Activated naive CD8-positive, alpha-beta T cell treated with anti-CD3 and anti-CD28 coated beads, Interleukin-2, amount 50 U/mL, for 24 hours (primary cell): ENCODE measurements at places on chromosomes 4 and X.

DNA sequence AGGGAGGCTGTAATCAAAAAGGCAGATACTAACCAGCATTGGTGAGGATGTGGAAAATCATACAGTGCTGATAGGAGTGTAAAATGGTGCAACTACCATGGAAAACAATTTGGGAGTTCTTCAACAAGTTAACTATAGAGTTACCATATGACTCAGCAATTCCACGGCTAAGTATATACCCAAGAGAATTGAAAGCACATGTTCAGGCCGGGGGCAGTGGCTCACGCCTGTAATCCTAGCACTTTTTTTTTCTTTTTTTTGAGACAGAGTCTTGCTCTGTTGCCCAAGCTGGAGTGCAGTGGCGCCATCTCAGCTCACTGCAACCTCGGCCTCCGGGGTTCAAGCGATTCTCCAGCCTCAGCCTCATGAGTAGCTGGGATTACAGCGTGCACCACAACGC is 15.0 kb upstream of the CD99L2 start:
- no peak for DNase-seq
- no peaks in the 10 kb centered on the region for H3K27me3 ChIP-seq
- no peak overlapping the region for H3K4me3 ChIP-seq

GRCh38 chrX:136251041-136251991 is at the start of gene MAP7D3:
MAP7D3 (minus strand) TSS chrX:136251400; CDS start chrX:136251358, 42 bp downstream.
- peak within 1 kb of the TSS; percentile 82 for H3K4me3 ChIP-seq
- DNase-seq, result peak; percentile 61
- H3K36me3 ChIP-seq, result peaks cover 2% of the 10 kb centered on the region
- peak within 1 kb of the TSS; percentile 73 for H3K27ac ChIP-seq
- H3K4me1 ChIP-seq, result peaks cover 12% of the 10 kb centered on the region

GRCh38 chr4:1721003-1721665 is at the start of the genes TACC3 and TMEM129:
TACC3 (plus strand) TSS chr4:1721521; CDS start chr4:1723422, 1,901 bp downstream.
TMEM129 (minus strand) TSS chr4:1721323; CDS start chr4:1720837, 486 bp downstream.
- H3K4me3 ChIP-seq, result peak within 1 kb of the TSS; percentile 98
- peak within 1 kb of the TSS; percentile 95 for H3K27ac ChIP-seq
- peaks cover 35% of the 10 kb centered on the region for H3K36me3 ChIP-seq
- peak; percentile 93 for DNase-seq
- no peaks in the 10 kb centered on the region for H3K27me3 ChIP-seq
- H3K4me1 ChIP-seq, result peaks cover 52% of the 10 kb centered on the region

DNA sequence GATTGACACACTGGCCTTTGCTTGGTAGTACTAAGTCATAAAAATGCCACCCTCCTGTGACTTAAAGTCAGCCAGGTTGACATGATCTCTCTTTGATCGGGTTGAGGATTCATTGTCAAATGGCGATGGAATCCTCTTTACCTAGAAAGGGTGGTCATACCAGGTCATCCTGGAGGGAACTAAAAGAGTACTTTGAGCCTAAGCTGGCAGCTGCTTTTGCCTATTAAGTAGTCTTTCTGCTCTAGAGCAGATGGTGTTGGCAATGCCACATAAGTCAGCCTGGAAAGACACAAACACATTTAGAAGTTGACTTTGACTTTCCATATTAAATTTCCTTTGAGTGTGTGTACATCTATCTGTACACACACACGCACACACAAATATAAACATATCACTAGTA is 39.2 kb upstream of the C4orf54 start:
- no peak overlapping the region for H3K27ac ChIP-seq
- H3K4me1 ChIP-seq, result no peaks in the 10 kb centered on the region
- H3K36me3 ChIP-seq, result no peaks in the 10 kb centered on the region
- no peak for DNase-seq
- no peak overlapping the region for H3K4me3 ChIP-seq
- peaks cover 19% of the 10 kb centered on the region for H3K27me3 ChIP-seq

- no peak for DNase-seq
- no peak overlapping the region for H3K4me3 ChIP-seq
- H3K4me1 ChIP-seq, result peaks cover 10% of the 10 kb centered on the region
- no peak overlapping the region for H3K27ac ChIP-seq
- H3K36me3 ChIP-seq, result no peaks in the 10 kb centered on the region
These were observed 121.7 kb downstream of the RBM47 start for GRCh38 chr4:40507977-40508376.

DNA sequence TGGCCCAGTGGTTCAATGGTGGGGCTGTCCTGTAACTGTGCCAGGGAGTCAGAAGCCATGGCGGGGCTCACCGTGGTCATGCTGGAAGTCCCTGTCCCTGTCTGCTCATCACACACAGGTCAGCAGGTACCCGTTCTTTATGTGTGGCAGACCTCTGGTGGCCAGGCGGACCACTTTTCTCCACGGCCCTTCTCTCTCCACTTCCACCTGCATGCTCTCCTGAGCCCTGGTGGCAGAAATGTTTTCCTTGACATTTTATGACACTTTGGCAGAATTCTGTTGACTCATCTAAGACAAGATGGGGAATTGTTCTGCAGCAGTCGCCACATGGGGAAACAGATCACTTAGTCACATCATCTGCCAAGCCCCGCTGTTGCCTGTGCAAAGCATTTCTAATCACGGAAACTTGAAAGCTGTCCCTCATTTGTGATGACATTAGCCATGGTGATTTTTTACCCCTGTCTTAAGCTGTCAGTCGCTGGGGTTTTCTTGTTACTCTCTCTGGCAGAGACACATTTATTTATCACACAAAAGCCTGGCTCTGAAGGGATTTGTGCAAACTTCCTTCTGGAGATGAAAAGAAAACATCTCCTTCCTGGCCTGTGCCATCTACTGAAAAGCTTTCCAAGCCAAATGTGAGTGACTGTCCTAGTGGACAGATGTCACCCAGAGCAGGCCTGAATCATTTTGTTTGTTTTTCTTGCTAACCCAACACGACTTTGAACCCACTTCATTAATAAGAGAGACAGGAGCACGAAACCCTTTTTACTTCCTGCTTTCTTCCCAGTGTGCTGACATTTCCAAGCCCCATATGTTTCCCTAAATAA is 38.8 kb upstream of the STIM2 start:
- H3K27me3 ChIP-seq, result no peaks in the 10 kb centered on the region
- no peak for DNase-seq
- H3K27ac ChIP-seq, result no peak overlapping the region
- H3K4me1 ChIP-seq, result peaks cover 38% of the 10 kb centered on the region
- peaks cover 7% of the 10 kb centered on the region for H3K36me3 ChIP-seq
- H3K4me3 ChIP-seq, result no peak overlapping the region

GRCh38 chrX:129945131-129945530 is 37.3 kb upstream of the BCORL1 start:
- H3K4me1 ChIP-seq, result no peaks in the 10 kb centered on the region
- no peak for DNase-seq
- H3K27me3 ChIP-seq, result no peaks in the 10 kb centered on the region
- H3K4me3 ChIP-seq, result no peak overlapping the region
- no peaks in the 10 kb centered on the region for H3K36me3 ChIP-seq

DNA sequence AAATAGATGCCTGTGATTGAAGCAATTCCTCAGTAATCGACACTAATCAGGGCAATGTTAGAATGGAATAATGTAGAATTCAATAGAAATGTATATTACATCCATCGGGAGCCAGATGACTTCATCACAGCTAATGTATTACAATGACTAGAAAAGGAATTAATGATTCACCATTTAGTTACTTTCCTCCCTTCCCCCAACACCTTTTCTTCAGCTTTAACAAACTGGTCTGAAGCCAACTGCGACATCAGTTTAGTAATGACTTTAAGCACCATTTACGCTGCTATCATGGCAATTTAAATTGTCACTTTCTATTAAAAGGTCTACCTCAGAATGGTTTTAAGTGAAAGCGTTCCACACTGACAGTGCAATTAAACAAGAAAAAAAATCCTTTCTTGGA is 45.1 kb downstream of the SUPT20HL2 start:
- H3K27ac ChIP-seq, result no peak overlapping the region
- H3K27me3 ChIP-seq, result peaks cover 7% of the 10 kb centered on the region
- peaks cover 2% of the 10 kb centered on the region for H3K36me3 ChIP-seq
- DNase-seq, result no peak
- no peak overlapping the region for H3K4me3 ChIP-seq

- H3K36me3 ChIP-seq, result no peaks in the 10 kb centered on the region
- H3K4me1 ChIP-seq, result no peaks in the 10 kb centered on the region
- H3K27me3 ChIP-seq, result no peaks in the 10 kb centered on the region
These were observed 1207.4 kb downstream of the ADGRL3 start for GRCh38 chr4:62407534-62407933.

GRCh38 chr4:157423526-157424020 is 203.0 kb downstream of the GRIA2 start:
- no peak for DNase-seq
- no peak overlapping the region for H3K27ac ChIP-seq
- no peaks in the 10 kb centered on the region for H3K27me3 ChIP-seq
- no peak overlapping the region for H3K4me3 ChIP-seq

GRCh38 chrX:16839852-16840460 is 30.2 kb downstream of the RBBP7 start:
- no peak for DNase-seq
- H3K27me3 ChIP-seq, result no peaks in the 10 kb centered on the region
- no peak overlapping the region for H3K27ac ChIP-seq
- H3K4me1 ChIP-seq, result peaks cover 13% of the 10 kb centered on the region

DNA sequence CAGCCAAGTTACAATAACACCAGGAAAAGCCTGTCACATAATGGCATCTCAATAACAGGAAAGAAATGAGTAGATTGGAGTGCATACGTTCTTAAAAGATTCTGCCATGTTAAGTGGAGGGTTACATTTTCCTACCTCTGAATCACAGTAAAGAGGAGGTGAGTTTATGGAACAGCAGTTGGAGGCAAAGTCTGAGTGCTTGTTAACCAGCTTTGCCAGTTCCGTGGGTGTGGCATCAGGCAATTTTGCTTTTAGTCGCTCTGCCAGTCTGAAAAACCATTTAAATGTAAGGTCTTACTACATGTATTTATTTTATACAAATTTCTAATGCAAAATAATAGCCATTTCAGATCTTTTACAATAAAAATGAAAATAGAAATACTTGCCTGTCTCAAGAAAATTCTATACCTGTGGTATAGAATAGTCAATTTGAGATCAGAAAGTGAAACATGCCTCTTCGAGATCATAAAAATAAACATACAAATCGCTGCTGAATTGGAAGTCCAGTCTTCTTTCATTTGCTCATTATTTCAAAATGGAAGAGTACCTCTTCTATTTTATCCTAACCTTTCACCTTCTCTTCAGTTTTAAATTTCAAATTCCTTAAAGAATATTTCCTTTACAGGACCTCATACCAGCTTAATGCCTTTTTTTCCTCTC is 31.4 kb downstream of the GC start:
- no peaks in the 10 kb centered on the region for H3K36me3 ChIP-seq
- no peak overlapping the region for H3K4me3 ChIP-seq
- no peak for DNase-seq

- DNase-seq, result no peak
- H3K27ac ChIP-seq, result no peak overlapping the region
- H3K4me3 ChIP-seq, result no peak overlapping the region
- H3K27me3 ChIP-seq, result peaks cover 12% of the 10 kb centered on the region
- H3K36me3 ChIP-seq, result peaks cover 1% of the 10 kb centered on the region
These were observed 230.6 kb upstream of the GPRIN3 start for GRCh38 chr4:89538171-89538570.

GRCh38 chr4:13483136-13483767 is 888 bp downstream of the RAB28 start:
- peaks cover 34% of the 10 kb centered on the region for H3K4me1 ChIP-seq
- H3K4me3 ChIP-seq, result peak overlapping the region; percentile 86
- H3K27ac ChIP-seq, result peak overlapping the region; percentile 52
- H3K36me3 ChIP-seq, result peaks cover 3% of the 10 kb centered on the region
- DNase-seq, result no peak

GRCh38 chrX:53435997-53436396 is 1.8 kb upstream of the HSD17B10 start:
- H3K4me1 ChIP-seq, result peaks cover 37% of the 10 kb centered on the region
- H3K36me3 ChIP-seq, result peaks cover 4% of the 10 kb centered on the region
- H3K27ac ChIP-seq, result no peak overlapping the region
- H3K27me3 ChIP-seq, result peaks cover 9% of the 10 kb centered on the region
- no peak overlapping the region for H3K4me3 ChIP-seq

DNA sequence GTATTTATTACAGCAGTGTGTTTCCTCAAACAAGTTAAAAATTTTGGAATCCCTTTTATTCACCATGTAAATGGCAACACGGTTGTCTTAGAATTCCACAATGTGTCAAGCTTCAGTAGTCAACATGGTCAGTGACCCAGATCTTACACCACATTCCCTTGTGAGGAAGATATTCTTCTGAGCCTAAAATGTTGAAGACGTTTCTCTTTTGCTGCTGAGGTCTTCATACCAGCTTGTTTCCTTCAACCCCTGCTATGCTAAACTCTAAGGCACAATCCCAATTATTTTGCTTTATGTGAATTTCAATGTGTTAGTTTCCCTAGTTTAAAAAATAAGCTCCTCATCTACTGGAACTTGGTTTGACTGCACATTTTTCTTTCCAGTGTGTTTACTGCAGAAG is 17.6 kb upstream of the LDB2 start:
- H3K27me3 ChIP-seq, result no peaks in the 10 kb centered on the region
- no peak for DNase-seq
- H3K4me1 ChIP-seq, result no peaks in the 10 kb centered on the region
- no peak overlapping the region for H3K4me3 ChIP-seq
- H3K27ac ChIP-seq, result no peak overlapping the region

DNA sequence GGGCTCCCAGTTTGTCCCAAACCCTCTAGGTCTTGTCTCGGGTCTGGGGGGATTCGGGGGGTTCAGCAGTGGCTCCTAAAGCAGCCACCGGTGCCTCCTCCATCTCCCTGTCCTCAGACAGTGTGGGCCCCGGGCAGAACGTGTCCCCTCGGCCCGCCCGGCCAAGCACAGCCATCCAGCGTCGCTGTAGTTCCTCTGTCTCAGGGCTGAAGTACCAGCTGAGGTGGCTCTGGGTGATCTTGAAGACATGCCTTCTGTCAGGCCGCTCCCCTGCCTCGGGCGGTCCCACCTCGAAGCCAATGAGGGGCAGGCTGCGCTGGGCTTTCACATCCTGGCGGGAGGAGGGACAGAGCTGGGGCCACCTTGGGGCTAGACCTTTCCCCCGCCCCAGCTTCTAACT is 5.9 kb downstream of the TSR2 start:
- no peaks in the 10 kb centered on the region for H3K27me3 ChIP-seq
- peaks cover 18% of the 10 kb centered on the region for H3K4me1 ChIP-seq
- no peak for DNase-seq
- no peak overlapping the region for H3K27ac ChIP-seq
- H3K36me3 ChIP-seq, result peaks cover 23% of the 10 kb centered on the region
- no peak overlapping the region for H3K4me3 ChIP-seq

DNA sequence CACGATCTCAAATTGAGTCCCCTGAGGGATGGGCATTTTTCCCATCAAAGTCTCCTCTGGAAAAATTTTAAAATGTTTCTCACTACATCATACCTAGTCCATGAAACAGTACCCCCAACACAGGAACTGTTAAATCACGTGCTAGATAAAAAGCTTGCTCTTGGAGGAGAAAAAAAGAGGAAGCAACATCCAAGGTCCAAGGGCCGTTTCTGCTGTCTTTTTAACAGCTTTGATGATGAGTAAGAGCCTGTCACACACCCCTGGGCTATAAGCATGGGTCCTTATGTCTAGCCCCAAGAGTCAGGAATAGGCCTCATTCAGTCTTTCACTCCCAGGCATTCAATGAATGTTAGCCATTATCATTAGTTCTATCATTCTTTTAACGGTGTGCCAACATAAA is 128.9 kb downstream of the SH3KBP1 start:
- no peak overlapping the region for H3K4me3 ChIP-seq
- no peak for DNase-seq
- no peak overlapping the region for H3K27ac ChIP-seq
